ENCODE measurements at places on chromosomes 3 and 15.

DNA sequence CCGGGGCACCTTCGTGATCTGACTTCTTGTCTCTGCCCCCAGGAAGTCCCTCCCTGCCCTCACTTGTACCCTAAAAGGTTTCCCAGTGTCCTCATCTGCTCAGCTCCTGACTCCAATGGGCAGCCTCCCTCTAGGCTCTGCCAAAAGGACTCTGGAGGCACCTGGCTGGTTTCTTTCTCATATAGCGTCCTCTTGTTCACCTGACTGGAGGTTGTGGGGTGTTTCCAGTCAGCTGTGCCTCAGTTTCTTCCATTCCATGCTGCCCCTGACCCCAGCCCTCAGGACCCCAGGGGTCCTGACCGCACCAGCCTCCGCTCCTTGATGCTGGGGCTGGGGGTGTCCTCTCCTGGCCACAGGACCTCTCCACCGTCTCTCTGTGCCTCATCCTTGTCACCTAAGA is 2.5 kb downstream of the PRR23E start:
- no peak for DNase-seq

DNA sequence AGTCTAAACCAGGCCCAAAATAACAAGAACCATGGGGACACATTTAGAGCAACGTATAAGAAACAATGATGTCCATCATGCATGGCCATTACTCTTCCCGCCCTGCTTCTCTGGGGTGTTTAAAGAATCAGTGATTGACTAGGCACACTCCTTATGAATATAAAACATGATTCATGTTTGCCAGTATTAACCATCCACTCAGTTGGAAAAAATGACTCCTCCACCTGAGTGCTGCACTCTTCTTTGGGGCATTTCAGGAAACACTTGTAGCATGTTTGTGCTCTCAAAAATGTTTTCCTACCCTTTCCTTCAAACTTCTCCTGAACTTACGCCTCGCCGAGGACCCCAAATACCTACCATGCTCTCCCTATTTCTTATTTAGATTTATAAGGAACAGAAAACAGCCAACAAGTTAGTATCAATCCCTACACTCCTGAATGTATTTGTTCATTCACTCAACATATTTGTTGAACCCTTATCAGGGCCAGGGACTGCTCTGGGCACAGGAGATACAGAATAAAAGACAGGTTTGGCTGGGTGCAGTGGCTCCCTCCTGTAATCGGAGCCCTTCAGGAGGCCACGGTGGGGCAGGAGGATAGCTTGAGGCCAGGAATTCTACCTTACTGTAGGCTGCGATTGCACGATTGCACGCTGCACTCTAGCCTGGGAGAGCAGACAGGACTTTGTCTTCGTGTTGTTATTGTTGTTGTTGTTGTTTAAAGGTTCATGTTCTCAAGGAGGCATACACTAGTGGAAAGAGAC is 137.0 kb downstream of the TMCO5A start:
- DNase-seq, result no peak

DNA sequence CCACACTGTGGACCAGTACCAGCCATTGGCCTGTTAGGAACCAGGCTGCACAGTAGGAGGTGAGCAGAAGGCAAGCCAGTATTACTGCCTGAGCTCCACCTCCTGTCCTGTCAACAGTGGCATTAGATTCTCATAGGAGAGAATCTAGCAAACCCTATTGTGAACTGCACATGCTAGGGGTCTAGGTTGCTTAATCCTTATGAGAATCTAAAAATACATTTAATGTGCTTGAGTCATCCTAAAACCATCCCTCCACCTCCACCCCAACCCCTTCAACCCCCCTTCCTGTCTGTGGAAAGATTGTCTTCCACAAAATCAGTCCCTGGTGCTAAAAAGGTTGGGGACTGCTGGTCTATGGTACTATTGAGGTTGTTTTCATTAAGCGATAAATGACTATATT is 49.3 kb upstream of the KCNAB1 start:
- no peak for DNase-seq

GRCh38 chr3:186210852-186211500 is 102.1 kb upstream of the ETV5 start:
- DNase-seq, result no peak

DNA sequence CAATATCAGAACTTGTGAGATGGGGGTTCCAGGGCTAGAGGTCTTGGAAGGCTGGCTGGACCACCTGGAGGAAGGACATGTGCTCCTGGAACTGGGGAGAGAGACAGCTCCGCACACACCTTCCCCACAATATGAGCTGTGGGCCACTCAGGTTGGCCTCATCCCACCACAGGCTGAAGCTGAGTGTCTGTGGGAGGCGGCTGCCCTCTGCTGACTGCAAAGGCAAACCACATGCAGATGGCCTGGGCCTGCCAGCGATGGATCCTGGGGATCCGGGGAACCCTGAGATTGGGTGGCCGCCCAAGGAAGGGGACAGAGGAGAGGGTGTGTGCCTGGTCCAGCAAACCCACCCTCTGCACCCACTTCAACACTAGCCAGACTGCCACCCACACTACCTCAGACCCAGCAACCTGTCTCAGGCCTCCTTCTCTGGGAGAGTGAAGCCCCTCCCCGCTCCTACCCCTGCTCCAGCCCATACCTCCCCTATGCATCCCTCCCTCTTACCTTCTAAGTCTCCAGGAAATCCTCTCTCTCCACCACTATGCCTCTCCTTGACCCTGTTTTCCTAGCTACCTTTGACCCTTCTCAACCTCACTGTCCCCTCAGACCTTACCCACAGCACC is 44.8 kb downstream of the CYP11A1 start:
- DNase-seq, result no peak

DNA sequence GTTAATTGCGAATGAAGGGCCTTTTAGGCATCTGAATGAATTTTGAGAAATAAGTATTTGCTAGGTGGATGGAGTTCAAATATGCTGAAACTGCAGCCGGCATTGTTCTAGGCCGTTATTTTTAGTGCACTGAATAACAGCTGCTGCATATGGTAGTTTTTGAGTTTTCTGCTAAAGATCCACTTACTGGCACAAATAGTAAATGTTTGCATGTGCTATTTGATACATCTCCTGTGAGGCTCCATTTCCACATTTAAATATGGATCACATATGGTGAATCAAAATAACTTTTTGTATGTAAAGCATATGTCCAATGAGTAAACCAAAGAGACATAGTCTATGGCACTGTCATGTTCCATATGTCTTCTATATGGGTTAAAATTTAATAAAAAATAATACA is 56.7 kb upstream of the CNTN4 start:
- no peak for DNase-seq

DNA sequence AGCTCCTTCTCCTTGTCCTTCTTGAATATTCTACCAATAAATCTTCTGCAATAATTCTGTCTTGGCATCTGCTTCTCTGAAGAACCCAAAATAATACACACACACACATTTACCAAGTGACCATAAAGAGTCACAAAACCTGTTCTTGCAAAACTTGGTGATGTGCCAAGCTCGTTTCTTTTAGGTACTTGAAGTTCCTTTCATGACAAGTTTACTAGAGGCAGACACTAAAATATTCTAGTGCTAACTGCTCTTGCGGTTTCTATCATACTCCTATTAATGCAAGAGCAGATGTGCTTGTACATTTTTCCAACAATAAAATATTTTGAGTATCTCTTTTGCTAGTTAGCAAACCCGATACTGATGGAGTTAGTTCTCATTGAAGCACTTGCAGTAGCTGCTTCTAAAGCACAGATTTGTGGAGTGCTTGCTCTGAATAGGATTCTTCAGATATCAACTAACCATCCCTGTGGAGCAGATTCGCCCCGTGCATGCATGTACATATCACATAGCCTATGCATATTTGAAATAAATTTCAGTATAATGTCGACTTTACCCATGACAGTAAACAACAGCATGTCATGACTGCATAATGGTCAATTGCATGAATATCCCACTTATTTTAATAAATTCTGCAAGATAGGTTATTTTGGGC is 23.2 kb downstream of the HHLA2 start:
- DNase-seq, result no peak

DNA sequence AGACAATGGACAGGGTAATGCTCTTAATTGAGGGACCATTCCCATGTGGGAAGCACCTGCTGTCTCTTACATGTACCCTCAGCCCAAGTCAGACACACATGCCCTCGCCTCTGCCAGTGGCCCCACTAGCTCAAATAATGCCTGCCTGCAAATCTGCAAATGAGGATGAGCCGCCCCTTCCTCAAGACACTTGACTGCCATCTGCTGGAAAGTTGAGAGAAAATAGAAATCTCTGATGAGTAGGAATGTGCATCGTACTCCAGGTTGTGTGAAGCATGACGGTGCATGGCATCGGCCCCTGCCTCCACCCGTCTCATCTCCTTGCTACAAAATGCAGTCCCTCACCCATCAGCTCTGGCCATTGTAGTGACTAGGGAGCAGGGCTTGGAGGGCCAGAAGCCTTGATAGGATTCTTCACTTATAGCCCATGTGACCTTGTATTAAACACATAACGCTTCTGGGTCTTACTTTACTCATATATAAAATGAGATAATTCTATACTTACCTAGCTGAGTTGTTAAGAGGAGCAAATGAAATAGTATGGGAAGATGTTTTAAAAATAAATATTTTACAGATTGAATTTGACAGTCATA is 6.3 kb upstream of the SCN5A start:
- DNase-seq, result no peak

DNA sequence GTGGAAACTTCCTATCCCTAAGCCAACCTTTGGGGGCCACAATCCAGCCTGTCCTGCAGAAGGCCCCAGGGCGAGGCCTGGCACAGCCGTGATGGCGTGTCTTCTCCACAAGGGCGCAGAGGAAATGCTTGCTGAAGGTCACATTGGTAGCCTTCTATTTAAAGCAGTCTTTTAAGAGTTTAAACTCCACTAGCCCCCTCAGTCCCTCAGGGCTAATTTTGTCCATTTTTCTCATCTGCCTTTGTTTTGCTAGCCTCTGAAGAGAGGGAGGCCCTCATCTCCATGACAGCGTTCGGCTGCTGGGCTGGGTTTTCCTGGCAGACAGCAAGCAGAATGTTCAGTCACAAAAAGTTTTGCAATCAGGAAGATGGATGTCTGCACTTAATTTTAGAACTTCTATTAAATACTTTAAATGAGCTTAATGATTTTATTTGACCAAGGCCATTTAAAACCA is 40.8 kb downstream of the RARB start:
- no peak for DNase-seq

DNA sequence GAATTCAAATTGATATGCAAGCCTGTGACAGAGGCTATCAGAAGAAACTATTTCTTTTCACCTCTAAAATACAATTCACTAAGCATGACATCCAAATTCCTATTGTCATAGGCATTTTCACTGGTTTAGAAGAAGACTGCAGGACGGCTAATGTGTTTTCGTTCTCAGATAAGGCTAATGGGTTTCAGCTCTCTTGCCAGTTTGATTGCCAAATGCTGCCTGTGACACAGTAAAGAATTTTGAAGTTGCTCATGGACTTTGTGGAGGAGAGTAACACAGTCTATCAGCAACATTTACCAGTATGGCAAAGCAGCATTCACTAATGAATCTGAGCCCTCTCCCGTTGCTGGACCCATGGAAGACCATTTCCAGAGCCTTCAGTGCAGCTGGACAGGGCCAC is 948.1 kb downstream of the FHIT start:
- no peak for DNase-seq

- no peak for DNase-seq
Observed at GRCh38 chr3:61699622-61700021, 138.3 kb downstream of the PTPRG start.

GRCh38 chr15:57649138-57649537 is 57.4 kb upstream of the POLR2M start:
- no peak for DNase-seq

DNA sequence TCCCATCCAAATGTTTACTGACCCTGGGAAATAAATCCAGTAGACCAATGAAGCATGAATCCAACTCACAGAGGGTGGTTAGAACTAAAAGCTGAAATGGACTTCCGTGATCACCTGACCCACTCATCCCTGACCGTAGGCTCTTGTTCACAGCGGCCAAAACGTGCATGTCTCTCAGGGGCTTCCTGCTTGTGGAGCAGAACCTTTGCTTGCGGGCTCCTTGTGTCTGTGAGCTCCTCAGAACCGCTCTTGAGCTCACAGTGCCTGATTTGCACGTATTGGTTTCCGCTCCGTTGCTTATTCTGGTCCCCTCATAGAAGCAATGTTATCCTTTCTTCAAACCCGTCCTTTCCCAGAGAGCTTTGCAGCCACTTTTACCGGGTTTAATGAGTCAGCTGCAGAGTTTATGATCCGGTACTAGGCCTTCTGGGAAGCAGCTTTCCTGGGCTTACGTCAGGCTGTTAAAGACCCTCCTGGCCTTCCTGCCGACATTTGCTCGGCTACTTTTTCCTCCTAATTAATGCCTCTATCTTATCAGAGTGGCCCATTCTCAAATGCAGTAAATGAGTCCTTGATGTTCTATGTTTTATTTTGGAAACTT is 35.4 kb downstream of the LIPC start:
- no peak for DNase-seq

DNA sequence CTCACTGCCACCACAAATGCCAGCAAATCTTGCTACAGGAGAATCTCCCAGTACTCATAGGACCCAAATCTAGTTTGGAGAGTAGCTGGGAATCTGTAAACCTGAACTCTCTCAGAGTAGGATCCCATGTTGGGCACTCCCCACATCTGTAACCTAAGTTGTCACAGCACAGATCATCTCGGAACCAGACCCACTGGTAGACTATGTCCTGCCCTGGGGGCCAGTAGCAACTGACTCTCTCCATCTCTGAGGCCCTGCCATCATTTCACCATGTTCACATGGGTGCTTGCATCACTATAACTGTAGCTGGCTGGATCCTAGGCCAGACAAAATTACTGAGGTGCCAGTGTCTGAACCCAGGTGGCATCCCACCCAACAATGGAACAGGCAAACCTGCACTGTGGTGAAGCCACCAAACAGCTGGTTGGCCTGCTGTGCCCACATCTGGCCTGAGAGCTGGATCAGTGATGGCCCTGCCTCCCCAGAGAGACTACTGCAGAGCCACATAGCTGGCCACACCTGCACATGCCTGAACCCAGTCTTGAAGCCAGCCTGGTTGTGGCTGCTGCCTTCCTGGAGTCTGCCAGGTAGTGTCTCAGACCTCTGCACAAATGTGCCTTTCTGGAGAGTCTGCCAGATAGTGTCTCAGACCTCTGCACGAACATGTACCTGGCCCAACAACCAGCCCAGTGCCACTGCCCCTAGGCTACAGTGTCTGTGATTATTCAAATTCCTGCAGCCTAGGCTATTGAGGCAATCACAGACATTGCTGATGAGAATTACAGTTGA is 82.0 kb downstream of the ISL2 start:
- no peak for DNase-seq

DNA sequence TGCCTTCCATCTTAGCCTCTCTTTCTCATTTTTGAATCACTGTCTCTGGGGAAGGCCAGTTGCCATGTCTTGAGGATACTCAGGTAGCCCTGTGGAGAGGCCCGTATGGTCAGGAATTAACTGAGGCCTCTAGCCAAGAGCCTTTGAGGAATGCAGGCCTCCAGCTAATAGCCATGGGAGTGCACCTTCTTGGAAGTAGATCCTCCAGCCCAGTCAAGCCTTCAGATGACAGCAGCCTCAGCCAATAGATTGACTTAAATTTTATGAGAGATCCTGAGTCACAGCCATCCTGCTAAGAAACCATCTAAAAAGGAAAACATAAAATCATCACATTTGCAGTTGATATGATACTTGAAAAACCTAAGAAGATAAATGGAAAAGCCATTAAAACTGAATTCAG is 112.5 kb upstream of the BNIP2 start:
- no peak for DNase-seq

- no peak for DNase-seq
Observed at GRCh38 chr3:38370861-38371260, 24.3 kb downstream of the XYLB start.

- no peak for DNase-seq
Observed at GRCh38 chr15:77010312-77010686, 15.4 kb downstream of the PSTPIP1 start.

GRCh38 chr3:42980909-42981308 is 1.8 kb downstream of the GASK1A start:
- DNase-seq, result no peak

- DNase-seq, result peak; percentile 13
Observed at GRCh38 chr3:117355566-117355965, 646.0 kb downstream of the TUSC7 start.
